ENCODE measurements at places on chromosomes 5 and 9. TPM values are rescaled to one million over a fixed set of nuclear protein-coding genes. Genes with fewer than 3 reads are reported as not detected.

HNRNPA0 gene
- total RNA-seq: 54.7 TPM

TMOD1 gene
- total RNA-seq: 2.8 TPM

CD180 gene
- not detected for total RNA-seq

ABLIM3 gene
- total RNA-seq: 8.4 TPM

PCDHA13 gene
- 0.06 TPM for total RNA-seq

CDO1 gene
- not detected for total RNA-seq

IL3 gene
- not detected for total RNA-seq

ANKRD31 gene
- total RNA-seq: 0.05 TPM

TAF11L5 gene
- not detected for total RNA-seq

HMCN2 gene
- 0.04 TPM for total RNA-seq

ZFP37 gene
- total RNA-seq: 1.8 TPM

FGFR4 gene
- total RNA-seq: 22.3 TPM

FABP6 gene
- 0.87 TPM for total RNA-seq

SIL1 gene
- total RNA-seq: 24.3 TPM

SCGB3A2 gene
- total RNA-seq: not detected

IRF1 gene
- 39.7 TPM for total RNA-seq

WNT8A gene
- total RNA-seq: not detected

SLC2A6 gene
- 24.2 TPM for total RNA-seq

BASP1 gene
- total RNA-seq: 269 TPM

SLC6A3 gene
- 0.15 TPM for total RNA-seq

EGFL7 gene
- total RNA-seq: 34.7 TPM

Measured in A549 treated with RU486 at 1 μM for 4 hours (cell line).